ENCODE measurements at places on chromosomes 4 and X.

DNA sequence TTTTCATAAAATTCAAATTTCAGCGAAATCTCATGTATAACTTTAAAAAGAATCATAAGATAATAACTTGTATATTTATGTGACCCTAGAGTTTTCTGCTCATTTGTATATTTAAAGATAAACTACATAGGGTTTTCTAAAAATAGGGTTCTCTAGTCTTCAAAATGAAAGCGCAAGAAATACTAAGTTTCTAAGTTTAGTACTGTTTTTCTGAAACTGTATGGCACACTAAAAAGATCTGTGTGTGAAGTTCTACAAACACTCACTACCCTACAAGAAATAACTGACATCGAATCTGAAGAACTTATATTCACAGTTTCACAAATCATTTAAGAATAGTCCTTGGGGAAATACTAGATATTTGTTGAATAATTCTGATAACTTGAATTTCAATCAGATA lies 38.7 kb upstream of the NDST4 start:
- no peak for DNase-seq

GRCh38 chr4:98385831-98386230 lies 124.6 kb downstream of the RAP1GDS1 start:
- no peak for DNase-seq

DNA sequence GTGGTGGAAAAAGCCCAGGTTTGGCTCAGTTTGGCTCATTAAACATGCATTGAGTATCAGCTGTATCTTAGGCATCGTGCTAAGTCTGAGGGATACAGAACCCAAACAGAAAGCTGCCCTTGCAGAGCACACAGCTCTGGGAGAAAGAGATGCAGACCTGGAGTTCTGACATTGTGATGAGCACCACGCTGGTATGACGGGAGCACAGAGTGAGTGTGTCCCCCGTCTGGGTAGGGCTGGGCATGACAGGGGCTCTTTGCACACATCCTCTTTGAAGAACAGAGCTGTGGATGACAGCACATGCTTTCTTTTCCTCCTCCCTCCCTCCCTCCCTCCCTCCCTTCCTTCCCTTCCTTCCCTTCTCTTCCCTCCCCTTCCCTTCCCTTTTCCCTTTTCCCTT lies 52.2 kb downstream of the CLCN4 start:
- no peak for DNase-seq

GRCh38 chrX:71251466-71251973 lies 2.4 kb downstream of the ZMYM3 start:
- peak; percentile 27 for DNase-seq

DNA sequence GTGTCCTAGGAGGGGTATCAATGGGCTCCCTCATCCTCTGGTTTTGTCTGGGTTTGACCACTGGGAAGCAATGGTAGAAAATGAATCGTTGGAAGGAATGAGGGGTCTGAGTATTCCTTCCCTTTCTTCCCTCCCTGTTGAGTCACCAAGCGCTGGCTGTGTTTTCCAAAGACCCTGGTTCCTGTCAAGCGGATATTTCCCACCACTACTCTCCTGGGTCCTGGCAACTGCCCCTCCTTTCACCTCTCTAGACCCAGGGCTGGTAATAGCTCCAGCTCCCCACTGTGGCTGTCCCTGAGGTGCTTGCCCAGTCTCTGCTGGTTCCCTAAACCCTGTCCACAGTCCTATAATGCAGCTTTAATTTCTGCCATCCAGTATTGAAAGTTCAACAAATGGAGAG lies 22.2 kb downstream of the SMIM43 start:
- DNase-seq, result no peak

DNA sequence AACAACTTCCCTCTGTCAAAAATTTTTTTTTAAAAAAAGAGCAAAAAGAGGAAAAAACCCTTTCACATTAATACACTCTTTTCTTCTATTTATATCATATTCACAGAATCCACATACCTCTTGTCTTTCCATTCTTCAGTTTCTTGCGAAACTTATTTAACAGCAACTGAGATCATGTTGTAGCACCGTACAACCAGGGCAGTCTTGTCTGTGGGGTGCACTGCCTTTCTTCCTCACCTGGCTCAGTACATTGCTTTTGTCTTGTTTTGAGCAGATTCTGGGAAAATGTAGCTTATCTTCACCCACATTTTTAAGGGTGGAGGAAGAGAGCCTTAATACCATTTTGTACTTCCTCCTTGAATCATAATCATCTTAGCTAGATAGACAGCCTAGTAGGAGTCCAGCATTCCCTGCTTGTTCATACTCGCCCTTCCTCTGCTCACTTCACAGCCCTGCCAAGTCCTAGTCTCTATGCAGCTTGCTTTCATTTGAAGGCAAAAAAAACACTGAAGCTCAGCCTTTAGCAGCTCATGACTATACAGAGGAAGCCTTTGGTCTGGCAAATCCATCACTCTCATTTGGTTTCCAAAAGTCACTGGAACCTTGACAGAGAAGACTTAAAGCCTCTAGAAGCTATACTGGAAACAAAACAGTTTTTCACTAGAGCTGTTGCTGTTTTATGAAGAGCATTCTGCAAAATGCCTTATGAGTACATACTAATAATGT lies 140.6 kb upstream of the BANK1 start:
- DNase-seq, result no peak

DNA sequence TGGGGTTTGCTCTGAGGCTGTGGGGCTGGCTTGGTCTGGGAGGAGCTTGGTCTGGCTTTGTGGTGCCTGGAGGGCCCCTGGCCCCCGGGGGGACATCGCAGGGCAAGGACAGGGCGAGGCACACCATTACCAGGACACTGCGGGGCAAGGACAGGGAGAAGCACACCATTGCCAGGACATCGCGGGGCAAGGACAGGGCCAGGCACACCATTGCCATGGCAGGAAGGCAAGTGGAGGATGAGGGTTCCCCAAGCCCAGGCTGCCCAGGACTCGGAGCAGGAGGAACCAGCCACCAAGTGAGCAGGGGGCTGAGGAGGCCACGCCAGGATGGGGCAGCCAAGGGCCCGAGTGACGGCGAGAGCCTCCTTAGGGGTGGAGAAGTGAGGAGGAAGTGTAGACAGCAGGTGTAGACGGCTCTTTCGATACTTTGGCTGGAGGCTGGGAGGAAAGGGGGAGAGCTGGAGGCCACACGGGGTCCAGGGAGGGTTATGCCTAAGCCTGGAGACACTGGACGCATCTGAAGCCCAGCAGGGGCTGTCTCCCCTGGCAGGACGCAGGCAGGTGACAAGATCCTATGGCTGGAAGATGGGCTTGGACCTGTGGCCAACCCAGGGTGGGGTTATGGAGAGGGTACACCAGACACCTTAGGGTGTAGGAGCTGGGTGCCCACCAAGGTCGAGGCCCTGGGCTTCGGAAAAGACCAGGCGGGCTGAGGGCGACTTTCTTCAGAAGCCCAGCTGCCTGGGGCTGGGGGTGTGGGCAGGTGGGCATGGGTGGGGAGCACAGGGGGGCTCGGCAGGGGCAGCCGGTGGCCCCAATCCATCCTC lies 7.3 kb downstream of the NKX1-1 start:
- peak; percentile 8 for DNase-seq

DNA sequence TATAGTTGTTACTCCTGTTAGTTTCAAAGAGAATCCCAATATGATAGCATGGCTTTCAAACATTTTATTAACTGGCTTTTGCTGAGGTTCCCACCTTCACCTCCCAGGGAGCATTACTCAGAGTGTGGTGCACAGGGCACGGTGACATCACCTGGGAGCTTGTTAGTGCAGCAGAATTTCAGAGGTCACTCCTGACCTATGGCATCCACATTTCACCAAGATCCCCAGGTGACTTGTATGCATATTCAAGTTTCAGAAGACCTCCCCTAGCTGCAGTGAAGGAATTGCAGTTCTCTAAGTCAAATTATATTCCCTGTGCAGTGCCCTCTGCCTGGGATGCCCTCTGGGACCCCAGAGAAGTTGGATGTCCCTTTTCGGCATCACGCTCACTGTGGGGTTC lies 29.7 kb upstream of the LNX1 start:
- DNase-seq, result no peak

DNA sequence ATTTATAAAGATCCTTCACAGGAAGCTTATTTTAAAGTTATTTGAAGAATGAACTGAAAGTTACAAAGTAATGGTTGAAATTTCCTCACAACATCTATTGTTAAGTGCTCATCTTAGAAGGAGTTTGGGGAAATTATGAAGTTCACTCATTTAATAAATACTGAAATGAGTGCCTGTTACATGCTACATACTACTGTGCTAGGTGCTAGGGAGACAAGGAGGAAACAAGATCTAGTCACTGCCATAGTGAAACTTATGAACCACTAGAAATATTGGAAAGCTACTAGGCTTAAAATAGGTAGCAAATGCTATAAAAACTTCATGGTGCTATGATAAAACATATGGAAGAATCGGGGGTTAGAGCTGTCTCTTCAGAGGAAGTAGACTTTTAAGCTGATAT lies 97.1 kb downstream of the JADE1 start:
- DNase-seq, result no peak

DNA sequence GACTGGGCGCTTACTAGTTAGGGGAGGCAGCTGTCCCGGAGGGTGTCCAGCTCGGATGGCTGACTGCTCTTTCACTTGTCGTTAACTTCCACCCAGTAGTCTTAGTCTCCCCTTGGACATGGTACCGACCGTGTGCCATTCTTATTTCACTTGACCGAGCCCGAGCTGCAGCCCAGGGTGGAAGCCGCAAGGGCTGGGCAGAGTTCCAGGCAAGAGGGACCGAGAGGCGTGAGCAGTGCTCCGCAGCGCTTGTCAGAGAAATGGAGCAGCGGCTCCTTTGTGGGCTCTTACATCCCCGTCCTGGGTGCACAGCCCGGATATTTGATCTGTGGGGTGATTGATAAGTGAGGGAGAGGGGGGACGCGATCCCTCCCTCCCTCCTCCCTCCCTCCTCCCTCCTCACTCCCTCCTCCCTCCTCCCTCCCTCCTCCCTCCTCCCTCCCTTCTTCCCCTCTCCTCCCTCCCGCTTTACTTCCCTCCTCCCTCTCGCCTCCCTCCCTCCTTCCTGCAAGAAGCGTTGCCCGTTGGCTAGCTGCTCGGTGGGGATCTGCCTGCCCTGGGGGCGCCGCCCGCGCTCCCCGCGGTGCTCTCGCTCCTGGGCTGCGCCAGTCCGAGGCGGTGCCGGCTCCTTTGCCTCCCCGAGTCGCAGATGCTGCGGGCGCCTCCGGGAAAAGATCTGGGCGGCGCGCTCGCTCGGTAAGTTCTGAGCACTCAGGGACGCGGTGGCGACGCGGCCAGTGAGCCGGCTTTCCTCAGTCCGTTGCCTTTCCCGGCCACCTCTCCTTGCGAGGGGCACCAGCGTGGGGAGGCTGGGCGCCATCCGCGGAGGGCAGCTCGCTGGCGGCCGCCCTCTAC lies at the start of gene SLITRK2:
Gene SLITRK2, plus strand, starts transcription at position 499 of the 855 bp plus-strand sequence. CDS start 4,597 bp downstream, outside the sequence.
- no peak for DNase-seq

- no peak for DNase-seq
These were observed 49.7 kb downstream of the ABCG2 start for GRCh38 chr4:88108747-88109122.

GRCh38 chr4:47972181-47972580 lies 44.3 kb downstream of the CNGA1 start:
- no peak for DNase-seq

- no peak for DNase-seq
These were observed 142.0 kb downstream of the SLC10A7 start for GRCh38 chr4:146379744-146380143.

- no peak for DNase-seq
These were observed 34.0 kb upstream of the RNF128 start for GRCh38 chrX:106692425-106693065.

GRCh38 chrX:49271341-49271740 lies 1.7 kb downstream of the PPP1R3F start:
- no peak for DNase-seq

DNA sequence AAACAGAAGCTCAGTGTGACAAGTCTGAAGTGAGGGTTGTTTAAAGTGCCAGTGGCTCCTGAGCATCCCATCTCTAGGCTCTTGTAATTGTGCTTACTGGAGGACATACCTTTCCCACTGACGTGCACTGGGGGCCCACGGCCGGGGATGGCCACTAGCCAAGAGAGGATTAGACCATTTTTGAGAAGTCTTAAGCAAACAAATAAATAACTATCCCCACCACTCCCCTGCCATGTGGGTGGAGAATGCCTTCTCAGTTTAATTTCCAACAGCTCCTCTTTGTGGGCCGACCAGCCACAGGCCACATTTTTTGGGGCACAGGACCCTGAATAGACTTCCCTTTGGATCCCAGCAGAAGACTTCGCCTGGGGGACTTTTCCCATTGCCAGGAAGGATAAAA lies 125.0 kb upstream of the MSX1 start:
- no peak for DNase-seq

DNA sequence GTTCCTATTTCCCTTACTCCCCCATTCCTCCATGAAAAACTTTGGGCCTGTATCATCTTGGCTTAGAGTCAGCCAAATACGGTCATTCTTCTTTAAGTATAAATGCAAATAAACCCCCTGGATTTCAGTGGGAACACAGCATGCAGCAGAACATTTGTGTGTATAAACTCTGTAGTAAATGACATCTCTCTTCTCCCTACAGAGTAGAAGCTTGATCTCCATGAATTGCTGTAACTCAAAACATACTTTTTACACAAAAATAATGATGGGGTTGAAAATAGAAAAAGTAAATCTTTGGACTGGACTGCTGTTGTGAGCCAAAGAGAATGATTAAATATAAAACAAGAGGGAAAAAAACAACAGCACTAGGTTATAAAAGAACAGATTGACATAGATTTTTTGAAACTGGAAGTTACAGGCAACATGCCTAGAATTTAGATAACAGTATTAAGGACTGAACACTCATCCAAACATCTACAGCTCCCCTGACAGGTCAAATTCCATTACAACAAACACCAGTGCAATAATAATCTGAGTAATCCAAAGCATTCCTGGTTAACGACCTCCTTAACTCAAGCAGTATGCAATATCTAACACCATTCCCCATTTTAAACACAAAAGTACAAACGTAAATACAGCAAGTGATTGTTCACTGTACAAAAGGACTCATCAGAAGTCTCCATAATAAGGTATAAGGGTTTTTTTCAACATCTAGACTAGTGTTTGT lies 30.7 kb downstream of the TSPAN5 start:
- DNase-seq, result no peak

All from activated naive CD4-positive, alpha-beta T cell treated with anti-CD3 and anti-CD28 coated beads, Interleukin-2, amount 50 U/mL, for 16 hours (primary cell).